Activated gamma-delta T cell (primary cell): ENCODE measurements at places on chromosomes 6 and 20.

DNA sequence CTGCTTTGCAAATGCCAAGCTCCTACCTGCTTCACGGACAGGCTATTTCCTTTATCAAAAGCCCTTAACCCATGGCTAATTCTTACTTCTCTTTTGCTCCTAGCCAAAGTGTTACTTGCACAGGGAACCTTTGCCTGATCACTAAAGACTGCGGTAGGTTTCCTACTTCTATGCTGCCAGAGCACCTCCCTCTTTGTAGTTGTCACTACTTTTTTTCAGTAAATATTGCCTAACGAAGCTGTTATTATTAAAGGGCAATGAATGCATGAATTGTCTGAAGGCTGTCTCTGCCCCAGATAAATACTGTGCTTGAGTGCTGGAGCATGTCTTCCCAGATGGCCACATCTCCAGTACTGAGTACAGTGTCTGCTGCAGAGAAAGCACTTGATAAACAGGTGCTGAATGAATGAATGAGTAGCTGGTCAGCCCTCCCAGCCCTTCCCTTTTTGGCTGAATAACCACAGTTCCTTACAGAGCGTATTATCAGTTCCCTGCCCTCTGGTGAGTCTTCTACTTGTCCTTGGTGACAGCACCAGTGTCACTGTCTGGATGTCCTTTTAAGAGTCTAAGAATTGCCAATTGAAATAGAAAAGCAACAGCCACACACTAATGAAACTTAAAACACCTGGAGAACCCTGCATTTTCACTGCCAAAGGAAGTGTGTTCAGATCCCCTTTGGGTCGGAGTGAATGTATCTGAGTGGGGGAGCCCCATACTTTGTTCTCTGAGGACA, 73.6 kb upstream of the TRAF3IP2 start:
- DNase-seq = no peak

DNA sequence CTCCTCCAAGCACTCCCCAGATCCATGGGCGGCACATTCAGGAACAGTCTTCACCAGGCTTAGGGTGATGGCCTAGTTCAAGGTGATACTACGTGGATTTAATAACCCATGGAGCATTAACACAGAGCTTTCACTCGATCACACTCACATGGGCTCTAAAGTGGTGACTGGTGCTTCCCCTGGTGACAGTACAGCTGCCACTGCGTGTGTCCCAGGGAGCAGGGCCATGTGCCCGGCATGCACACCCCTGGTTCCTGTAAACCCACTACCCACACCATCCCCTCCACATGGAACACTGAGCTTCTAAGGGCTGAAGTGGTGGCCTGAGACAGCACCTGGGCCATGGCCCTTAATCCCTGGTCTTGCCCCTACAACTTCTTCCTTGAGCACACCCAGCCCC, 27.8 kb upstream of the APMAP start:
- DNase-seq = no peak

- no peak for DNase-seq
These were observed 664.8 kb upstream of the MMS22L start for GRCh38 chr6:97947841-97948240.

- no peak for DNase-seq
These were observed 252.0 kb downstream of the TBX18 start for GRCh38 chr6:84512391-84512790.

DNA sequence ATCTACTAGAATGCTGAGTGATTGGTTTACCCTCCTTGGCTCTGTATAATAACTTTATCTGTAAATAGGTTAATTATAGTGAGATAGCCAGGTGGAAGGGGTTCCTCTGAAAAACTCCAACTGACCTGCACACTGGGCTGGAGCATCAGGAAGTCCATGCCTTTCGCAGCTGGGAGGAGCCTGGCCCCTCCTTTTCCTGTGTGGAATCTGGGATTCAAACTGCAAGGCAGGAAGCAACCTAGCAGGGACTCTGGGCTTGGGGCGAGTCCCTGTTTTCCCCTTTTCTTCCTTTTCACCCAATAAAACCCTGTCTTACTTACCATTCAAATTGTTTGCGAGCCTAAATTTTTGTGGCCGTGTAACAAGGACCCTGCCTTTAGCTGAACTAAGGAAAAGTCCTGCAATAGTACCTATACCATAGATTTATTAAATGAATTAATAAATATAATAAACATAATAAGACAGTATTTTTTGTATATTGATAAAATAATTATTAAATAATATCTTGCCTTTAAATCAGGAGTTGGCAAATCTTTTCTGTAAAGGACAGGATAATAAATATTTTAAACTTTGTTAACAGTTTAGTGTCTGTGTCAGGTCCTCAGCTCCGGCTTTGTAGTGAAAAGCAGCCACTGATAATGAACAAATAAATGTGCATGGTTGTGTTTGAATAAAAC, 406.2 kb upstream of the MMS22L start:
- no peak for DNase-seq

GRCh38 chr6:146598772-146599405, at the start of gene ADGB:
Gene ADGB (plus strand): TSS chr6:146598972. CDS start chr6:146599041, 69 bp downstream.
- no peak for DNase-seq

DNA sequence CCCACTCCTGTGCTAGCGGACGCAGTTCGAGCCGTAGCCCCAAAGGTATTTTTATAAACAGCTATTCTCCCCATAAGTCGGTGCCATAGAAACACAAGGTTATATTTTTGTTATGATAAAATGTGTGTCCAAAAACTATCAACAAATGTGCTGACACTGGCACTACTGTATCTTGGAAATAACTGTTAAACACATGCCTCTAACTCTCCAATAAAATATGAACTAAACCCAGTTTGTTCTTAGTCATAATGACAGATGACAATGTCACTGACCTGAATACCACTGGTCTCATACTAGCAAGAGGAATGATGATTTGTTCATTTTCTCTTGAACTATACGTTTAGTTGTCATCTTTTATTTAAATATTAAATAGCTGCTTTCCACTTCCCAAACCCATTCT, 51.4 kb upstream of the NUP153 start:
- no peak for DNase-seq

DNA sequence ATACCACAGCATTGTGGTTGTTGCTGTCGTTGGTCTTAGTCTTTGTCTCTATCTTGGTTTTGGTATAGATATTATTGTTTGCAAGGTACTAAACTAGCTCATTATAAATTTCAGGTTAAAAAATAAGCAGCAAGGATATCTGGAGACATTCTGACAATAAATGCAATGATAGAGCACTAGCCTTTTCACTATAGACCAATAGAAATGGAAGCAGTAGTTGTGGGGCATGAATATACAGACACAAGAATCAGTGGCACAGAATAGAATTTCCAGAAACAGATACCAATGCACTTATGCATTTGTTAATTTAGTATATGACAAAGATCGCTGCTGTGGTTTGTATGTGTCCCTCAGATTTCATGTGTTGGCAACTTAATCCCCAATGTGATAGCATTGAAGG, 31.1 kb upstream of the CFAP206 start:
- DNase-seq = no peak

DNA sequence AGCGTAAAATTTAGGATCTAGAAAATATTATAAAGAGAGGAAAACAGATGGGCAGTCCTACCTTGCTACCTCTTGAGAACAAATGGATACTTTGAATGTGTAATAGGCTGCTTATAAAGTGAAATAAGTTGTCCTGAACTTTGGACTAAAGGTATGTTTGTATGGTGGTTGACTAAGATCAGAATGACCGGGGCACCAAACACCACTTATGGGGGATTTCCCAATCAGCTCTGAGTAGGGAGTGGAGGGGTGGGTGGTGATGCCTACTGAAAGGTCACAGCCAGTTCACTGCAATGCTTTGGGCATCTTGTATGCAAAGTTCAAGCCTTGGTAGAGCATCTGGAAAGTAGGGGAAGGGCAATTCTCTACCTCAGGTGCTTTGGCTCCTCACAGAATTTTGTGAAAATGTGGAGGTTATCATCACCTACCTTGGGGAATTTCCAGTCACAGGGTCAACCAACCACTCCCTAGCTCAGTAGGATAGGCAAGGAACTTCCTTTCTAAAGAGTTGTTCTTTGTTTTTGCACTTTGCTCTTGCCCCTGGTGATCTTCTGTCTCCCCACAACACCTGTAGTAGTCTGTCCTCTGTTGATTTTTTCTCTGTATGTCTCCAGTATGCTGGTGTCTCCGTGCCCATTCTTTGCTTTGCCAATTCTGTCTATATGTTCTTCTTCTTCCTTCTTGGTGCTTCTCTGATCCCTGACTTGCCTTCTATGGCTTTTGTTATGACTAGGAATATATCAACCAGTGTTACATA, at the start of gene TRIM31:
Gene TRIM31, minus strand, starts transcription at position 88 of the 757 bp plus-strand sequence. CDS start 285 bp downstream, outside the sequence.
- no peak for DNase-seq

GRCh38 chr6:96652552-96652951, 89.6 kb downstream of the FHL5 start:
- DNase-seq = no peak

DNA sequence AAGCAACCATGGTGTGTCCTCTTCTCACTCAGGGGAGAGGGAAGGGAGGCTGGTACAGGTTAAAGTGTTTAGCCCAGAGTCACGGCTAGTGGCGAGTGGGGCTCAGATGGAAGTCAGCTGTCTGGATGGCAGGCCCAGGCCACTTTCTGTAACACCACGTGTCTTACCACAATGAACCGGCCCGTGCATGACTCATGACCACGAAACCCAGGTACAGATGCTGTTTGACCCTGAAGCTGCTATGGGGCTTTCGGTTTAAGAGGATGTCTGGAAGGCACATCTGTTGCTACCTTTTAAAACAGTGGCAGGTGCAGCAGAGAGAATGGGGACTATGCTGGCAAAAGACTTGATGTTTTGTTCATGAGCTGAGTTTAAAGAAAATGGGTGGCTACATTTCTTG, 36.5 kb upstream of the MPC1 start:
- DNase-seq = no peak

- no peak for DNase-seq
These were observed 69.6 kb downstream of the TBXT start for GRCh38 chr6:166097914-166098522.

- DNase-seq = no peak
These were observed 33.8 kb downstream of the FLRT3 start for GRCh38 chr20:14303651-14304050.

DNA sequence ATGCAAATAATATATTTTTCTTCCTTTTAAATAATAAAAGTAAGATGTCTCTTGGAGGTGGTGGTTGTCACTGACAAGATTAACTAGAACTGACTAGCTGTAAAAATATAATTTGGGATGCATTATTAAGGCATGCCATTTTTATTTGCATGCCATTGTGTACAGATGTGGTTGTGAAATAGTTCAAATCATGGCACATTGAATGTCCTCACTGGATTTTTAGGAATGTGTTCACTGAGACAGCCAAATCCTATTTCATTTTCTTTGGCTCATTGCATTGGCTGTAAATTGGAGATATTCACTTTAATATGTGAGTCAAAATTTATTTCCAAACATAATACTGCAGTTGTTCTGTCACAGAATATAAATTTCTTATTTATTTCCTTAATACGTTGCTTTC, 62.3 kb downstream of the ESR1 start:
- DNase-seq = no peak

DNA sequence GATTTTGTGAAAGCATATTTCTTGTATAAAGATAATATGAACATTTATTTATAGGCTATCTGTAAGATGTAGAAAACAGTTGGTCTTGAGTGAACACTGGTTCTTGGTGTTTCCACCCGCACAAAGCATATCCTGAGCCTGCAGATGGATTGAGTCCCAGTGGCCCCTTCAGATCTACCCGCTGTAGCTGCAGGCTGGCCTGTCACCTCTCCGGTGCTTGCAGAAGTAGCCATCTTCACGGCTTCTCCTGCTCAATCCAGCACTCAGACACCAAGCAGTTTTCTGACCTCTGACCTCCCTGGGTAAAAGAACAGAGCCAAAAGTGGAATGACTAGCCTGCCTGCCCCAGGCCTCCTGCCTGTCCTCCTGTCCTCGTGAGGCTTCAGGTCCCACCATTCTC, 22.7 kb downstream of the LYRM2 start:
- DNase-seq = no peak

GRCh38 chr6:53154794-53155193, 6.2 kb upstream of the GCM1 start:
- no peak for DNase-seq

DNA sequence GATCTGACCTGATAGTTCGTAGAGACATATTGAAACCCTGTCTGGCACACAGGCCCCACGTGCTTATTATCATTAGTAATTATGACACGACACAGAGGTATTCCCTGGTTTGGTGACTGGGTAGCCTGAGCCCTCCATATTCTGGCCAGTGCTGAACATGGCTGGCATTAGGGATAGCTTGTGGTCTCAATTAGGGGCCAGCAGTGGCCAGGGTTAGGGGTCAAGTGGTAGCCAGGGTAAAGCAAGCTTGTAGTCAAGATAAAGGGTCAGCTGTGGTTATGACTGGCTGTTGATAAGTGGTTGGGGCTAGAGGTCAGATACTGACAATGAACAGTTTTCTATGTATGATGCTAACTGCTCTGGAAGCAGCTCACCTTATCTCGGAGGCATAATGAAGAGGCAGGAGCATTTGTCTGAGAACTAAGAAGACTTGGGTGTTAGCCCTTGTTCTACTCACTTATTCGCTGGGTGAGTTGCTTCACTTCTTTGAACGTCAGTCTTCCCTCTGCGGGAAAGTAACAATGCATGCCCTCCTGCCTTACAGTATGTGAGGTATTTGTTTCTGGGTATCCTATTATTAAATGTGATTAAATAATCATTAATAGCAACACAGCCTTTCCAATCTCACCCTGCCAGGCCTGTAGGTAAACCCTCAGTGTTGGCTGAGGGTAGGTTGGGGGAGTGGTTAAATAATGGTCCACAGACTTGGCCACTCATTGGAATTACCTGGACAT, 66.7 kb downstream of the VEGFA start:
- DNase-seq = no peak

- DNase-seq = no peak
These were observed 215.7 kb downstream of the SLC35F1 start for GRCh38 chr6:118122801-118123200.

GRCh38 chr6:134472046-134472445, 154.1 kb upstream of the SGK1 start:
- no peak for DNase-seq

DNA sequence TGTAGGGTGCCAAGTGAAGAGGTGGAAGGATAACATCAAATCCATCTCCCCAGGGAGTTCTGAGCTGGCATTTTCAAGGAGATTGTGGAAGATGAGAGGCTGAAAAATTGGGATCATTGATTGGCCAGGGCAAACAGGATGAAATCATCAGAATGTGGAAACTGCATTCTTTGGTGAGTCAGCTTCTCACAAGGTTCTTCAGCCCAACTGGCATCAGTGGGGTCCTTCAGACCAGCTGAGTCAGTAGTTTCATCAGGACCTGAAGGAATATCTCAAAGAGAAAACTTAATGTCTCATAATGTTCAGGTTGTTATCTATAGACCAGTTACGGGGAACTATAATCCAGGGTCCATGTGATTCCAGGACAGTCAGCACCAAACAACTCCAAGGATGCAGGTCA, 195.8 kb downstream of the HAO1 start:
- DNase-seq = no peak
